ENCODE measurements at places on chromosomes 16 and 17. TPM values are rescaled to one million over a fixed set of nuclear protein-coding genes. Genes with fewer than 3 reads are reported as not detected.

Gene IRX5
- total RNA-seq: 5.1 TPM

Gene MMP28
- total RNA-seq: not detected

- DNase-seq: no peak
Observed at GRCh38 chr17:69602972-69603371, 188.5 kb downstream of the MAP2K6 start.

DNA sequence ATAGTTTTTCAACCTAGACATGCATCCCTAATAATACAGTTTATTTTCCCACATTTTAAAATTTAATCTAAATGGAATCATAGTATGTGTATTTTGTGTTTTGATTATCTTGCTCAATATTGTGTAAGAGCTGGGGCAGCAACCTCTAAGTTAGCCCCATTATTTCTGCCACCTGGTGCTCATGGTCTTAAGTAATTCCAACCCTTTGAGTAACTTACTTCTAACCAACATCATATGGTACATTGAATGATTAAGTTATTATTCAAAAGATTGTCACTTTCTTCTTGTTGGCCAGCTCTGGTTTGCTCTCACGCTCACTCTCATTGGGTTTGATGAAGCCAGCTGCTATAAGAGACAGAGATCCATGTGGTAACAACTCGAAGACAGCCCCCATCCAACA is 3.9 kb upstream of the KRTAP4-3 start:
- DNase-seq: no peak

GRCh38 chr17:54455251-54455868 is 445.3 kb upstream of the TOM1L1 start:
- DNase-seq: peak; percentile 3

DNA sequence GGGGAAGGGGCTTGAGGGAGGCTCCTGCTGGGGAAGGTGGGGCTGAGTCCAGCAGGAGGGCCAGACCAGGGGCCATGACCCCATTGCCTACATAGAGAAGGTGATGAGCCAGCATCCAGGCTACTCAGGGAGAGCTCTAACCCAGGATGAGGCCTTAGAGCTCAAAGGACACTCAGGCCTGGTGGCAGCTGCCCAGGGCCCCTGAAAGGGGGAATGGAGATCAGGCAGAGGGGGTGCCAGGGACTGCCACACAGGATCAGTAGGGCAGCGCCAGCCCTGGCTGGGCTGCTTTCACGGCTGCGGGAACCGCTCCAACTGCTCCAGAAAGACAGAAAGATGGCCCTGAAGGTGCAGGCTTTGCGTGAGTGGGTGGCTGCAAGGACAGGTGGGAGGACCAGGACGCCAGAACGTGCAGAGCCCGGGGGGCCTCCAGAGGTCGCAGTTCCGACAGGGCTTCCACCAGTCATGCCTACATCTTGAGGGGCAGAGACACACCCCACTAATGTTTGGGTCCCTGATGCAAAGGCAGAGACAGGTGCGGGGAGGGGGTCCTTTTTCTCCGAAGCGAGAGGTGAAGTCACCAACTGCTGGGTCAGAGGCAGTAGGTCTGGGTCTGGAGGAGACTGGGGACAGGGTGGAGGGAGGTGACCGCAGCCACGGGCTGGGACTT is 882 bp upstream of the ATP6V0C start:
- DNase-seq: peak; percentile 65

GRCh38 chr17:59141860-59142259 is 13.1 kb downstream of the SKA2 start:
- no peak for DNase-seq

All from OCI-LY7 (cell line).